ENCODE measurements at places on chromosomes 11 and 22.

GRCh38 chr11:44421090-44421675, 111.2 kb upstream of the ALX4 start:
- no peak overlapping the region for H3K4me3 ChIP-seq
- no peaks in the 10 kb centered on the region for H3K4me1 ChIP-seq
- no peaks in the 10 kb centered on the region for H3K36me3 ChIP-seq
- DNase-seq = no peak
- no peak overlapping the region for H3K27ac ChIP-seq

DNA sequence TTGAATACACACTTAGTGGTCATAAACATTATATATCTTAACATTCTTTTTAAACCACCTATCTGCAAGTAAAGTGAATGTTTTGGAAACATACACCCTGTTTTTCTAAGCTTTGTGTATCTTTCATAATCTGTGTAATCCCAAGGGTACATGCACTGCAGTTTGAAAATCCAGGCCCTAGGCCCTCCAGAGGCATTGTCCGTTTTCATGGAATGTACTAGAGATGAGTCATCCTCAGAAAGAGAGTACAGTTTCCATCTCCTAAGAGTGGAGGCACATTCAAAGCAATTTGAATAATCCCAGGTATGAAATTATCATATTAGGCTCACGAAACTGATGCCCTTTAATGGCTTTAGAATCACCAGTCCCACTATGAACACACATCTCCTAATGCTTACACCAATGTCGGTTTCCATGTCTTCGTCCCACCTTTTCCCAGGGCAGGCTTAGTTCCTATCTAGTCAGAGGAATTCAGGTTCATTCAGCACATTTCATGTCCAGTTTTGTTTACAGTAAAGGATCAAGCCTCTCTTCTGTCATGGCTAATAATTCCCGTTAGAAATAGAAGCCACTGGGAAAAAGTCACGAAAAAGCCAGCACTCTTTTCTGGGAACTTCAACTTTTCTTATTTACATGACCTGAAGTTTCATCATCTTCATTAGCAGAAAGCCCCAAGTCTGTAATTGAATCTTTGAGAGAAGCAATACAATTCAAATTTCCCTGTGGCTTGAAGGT, 39.5 kb upstream of the CD44 start:
- no peak overlapping the region for H3K4me3 ChIP-seq
- H3K27ac ChIP-seq = no peak overlapping the region
- H3K36me3 ChIP-seq = no peaks in the 10 kb centered on the region
- H3K27me3 ChIP-seq = no peaks in the 10 kb centered on the region
- H3K4me1 ChIP-seq = peaks cover 12% of the 10 kb centered on the region

DNA sequence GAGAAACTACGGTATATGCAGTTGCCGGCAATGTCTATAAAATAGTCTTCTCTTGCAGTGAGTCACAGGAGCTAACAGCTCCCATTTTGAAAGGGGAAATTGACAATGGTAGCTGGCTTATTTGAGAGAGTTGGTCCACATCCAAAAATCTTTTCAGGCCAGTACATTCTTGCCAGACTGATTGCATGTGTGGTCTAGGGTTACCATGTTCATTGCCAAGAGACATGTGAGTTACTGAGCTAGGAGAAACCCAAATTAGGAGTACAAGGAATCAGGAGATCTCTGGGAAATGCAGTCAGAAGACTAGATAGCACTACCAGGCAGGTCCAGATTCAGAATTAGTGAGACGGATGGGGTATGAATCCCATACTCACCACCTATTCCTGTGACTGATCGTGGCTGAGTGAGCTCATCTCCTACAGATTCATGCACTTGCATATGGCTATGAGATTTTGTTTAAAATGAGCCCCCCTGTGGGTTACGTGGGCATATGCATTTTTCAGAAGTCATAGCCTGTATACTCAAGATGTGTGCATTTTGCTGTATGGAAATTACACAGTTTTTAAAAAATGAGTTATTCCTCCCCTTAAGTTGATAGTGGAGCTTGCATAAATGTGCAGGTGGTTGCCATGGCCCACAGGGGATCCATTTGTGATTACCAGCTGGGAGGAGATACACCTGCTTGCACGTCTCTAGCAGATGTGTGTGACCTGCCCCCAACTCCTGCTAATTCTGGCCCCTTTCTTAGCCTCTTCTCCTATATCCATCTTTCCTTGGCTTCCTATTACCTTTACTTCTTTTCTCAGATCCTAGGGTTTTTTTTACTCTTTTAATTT, 102.7 kb downstream of the COMMD9 start:
- H3K4me3 ChIP-seq = no peak overlapping the region
- H3K27me3 ChIP-seq = no peaks in the 10 kb centered on the region
- no peak overlapping the region for H3K27ac ChIP-seq
- DNase-seq = no peak
- no peaks in the 10 kb centered on the region for H3K4me1 ChIP-seq

DNA sequence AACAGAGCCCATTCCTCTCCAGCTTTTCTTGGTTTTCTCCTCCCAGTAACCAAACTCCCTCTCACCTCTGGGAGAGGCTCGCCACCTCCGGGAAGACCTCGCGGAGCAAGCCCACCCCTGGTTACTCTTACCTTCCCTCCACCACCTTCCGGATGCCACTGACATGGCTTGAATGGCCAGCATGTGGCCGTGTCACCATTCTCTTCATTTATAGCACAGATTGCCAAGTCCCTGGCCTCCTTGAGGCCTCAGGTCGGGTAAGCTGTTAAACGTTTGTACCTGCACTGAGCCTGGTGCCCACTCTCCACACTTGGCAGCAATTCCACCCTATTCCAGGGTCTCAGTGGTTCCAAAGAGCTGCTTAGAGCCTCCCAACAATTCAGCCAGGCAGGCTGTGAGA, 8.0 kb upstream of the FXYD2 start:
- no peak overlapping the region for H3K27ac ChIP-seq
- no peaks in the 10 kb centered on the region for H3K36me3 ChIP-seq
- DNase-seq = no peak

GRCh38 chr22:32901925-32902324, 100.4 kb downstream of the TIMP3 start:
- no peak for DNase-seq
- H3K27ac ChIP-seq = no peak overlapping the region
- H3K36me3 ChIP-seq = no peaks in the 10 kb centered on the region
- H3K27me3 ChIP-seq = no peaks in the 10 kb centered on the region
- H3K4me3 ChIP-seq = no peak overlapping the region
